T-helper 1 cell (primary cell): ENCODE measurements at places on chromosomes 4 and X.

DNA sequence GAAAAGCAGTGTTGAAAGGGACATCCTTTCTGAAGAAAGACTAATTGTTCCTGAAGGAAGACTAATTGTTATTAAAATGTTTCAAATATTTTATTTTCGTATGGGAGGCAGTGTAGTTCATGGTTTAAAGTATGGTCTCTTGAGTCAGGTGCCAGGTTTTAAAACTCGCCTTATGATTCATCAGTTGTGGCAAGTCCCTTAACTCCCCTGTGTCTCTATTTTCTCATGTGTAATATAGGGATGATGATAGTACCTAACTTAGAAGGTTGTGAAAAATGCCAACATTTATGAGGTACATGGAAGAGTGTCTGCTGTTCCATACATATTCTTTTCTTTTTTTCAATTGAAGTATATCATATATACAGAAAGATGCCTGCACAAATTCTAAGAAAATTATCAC, 414.2 kb upstream of the DIPK2B start:
- DNase-seq = no peak

DNA sequence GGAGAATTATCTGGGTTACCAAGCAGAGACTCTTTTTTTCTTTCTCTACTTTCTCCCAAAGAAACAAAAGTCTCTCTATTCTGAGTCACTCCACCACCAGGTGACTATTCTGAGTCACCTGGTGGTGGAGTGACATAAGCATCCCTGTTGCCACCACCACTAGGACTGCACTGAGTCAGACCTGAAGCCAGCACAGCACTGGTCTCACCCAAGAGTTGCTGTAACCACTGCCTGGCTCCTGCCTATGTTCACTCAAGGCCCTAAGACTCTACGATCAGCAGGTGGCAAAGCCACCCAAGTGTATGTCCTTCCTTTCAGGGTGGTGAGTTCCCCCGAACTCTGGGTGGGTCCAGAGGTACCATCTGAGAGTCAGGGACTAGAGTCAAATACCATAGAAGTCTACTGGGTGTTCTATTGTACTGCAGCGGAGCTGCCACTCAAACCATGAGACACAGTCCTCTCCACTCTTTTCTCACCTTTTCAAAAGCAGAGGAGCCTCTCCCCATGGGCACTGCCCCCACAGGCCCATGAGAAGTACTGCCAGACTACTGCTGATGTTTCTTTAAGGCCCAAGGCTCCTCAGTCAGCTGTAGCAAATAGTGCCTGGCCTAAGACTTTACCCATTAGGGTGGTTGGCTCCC, 209.6 kb upstream of the IRS4 start:
- no peak for DNase-seq

- DNase-seq = no peak
Measured at GRCh38 chrX:150870029-150870428, 28.4 kb downstream of the CD99L2 start.

- no peak for DNase-seq
Measured at GRCh38 chr4:8135666-8136065, 22.9 kb downstream of the ABLIM2 start.

- DNase-seq = no peak
Measured at GRCh38 chrX:120137439-120137838, 21.0 kb upstream of the RHOXF2 start.

DNA sequence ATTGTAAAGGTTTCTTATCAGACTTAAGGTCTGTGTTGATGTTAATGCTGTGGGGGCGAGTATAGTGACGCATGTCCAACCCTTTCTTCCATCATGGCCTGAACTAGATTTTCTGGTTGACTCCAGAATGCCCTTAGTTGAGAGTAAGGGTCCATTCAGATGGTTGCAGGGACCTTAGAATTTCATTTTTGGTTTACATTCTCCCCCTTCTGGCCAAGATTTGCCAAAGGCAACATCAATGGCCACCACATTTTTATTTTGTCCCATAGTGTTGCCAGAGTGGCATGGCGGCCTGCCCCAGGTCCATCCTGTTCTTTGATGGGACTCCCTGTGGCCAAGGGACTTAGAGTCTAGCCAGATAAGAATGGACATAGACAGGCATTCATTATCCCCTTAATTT, 368.5 kb downstream of the GPM6A start:
- no peak for DNase-seq

DNA sequence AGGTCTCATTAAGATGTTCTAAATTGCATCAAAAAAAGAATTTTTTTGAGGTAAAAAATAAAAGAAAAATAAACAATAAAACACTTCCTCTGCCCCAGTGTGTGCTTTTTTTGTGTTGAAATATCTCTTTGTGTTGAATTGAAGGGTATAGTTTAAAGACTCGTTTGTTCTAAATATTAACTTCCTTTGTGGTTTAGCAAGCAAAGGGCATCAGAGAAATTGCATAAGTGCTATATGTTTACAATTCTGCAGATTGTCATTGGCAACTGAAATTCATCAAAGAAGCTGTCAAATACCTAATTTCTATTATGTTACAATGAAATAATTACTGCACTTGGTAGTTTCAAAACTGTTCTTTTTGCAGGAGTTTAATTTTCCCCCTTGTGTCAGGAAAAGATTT, 260.5 kb downstream of the DKK2 start:
- no peak for DNase-seq

DNA sequence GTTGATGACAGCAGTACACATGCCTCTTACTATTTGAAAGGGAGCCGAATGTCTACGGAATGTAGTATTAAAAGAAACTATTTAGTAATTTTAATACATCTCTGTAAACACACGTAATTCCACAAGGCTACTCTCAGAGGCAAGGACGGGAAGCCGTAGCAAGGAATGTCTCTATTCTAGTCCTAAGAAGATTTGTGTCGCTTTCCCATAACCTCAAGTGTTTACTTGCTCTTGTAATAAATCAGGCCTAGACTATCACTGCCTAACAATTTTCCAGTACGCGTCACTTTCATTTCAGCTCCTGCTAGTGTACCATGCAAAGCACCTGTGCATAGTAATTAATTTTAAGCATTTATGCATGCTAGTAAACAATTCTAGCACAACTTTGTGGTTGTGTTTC, 86.7 kb downstream of the OR13H1 start:
- DNase-seq = no peak

- no peak for DNase-seq
Measured at GRCh38 chr4:77695774-77696173, 90.2 kb downstream of the CXCL13 start.

- DNase-seq = no peak
Measured at GRCh38 chr4:26557164-26557563, 26.7 kb upstream of the TBC1D19 start.

DNA sequence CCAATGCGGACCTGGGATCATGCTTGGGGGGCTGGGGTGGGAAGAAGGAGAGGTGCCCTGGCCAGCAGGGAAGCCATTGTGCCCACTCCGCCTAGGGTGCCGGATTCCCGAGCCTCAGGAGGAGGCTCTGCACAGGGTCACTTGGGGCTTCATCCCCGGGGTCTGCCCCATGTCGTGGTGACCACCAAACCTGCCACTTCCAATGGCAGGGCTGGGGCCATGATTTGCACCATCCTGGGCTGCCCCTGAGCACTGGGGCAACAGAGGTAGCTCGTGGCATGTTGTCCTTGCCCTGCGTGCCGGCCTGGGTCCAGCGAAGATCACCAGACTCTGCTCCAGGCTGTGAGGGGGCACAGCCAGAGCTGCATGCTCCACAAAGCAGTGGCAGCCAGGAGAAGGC, 71.4 kb upstream of the DCAF12L2 start:
- DNase-seq = no peak

GRCh38 chrX:71198066-71198465, 25.0 kb upstream of the GJB1 start:
- DNase-seq = no peak

DNA sequence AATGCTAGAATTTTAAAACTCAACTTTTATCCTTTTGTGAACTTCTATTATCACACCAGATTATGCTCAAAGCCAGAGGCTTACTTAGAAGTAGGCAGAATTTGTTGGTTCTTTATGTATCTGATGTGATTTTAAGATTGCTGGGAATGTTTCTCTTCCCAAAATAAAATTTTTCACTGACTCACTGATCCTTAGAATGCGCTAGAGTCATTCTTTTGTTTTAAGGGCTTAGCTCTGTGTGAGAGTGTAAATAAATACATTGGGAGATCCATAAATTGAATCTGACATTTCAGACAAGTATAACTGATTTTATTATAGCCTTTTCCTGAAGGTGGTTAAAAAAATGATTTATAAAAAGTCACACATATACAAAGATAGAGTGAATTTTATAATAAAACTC, 101.3 kb downstream of the LARP1B start:
- DNase-seq = no peak
